ENCODE measurements at places on chromosomes 3 and 15.

DNA sequence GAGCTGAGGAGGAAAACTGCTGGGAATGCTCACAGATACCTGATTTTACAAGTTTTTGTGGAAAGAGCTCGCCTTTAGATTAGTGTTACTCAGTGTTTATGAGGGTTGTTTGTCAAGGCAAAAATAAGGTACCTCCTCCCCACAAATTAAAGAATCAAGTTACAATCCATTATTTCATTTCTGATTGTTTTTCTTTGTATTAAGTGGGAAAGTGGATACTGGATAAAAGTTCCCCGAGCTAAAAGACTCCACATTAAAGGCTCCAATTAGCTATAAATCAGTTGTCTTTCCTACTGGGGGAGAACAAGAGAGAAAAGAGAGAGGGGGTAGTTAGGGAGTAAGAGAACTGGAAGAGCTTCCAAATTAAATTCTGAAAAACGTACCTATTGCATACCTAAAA is 1.9 kb downstream of the ALDH1A2 start:
- no peak for DNase-seq

DNA sequence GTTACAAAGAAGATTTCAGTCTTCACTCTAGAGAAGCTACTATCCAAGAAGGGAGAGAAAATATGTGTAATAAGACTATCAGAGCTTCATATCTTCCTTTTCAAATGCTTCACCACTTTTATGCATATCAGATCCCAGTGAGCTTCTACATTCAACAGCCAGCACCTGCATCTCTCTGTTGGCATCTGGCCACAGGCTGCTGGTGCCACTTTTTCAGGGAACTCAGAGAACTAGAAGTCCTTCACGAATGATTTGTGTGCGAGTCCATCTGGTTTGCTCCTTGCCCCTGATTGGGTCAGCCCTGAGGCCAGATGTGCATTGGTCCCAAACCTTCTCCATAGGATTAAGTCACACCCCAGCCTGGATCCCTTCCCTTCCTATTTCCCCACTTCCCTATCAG is 22.1 kb downstream of the SNTN start:
- DNase-seq, result no peak

GRCh38 chr3:195666-196065 is 897 bp upstream of the CHL1 start:
- DNase-seq, result no peak

DNA sequence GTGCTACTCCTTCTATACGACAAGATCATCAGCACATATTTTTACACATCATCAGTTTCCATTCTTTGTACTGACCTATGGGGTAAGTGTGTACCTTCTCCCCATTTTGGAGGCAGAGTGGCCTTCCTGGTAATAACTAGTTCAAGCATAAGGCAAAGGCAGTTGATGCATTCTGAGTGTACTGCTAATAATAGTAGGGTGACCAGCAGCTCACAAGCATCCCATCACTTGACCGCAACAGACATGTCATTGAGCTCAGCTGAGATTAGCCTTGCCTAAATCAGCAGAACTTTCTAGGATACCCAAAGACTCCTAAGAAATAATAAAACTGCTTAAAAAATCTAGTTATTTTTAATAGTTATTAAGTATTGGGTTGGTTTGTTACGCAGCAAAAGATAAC is 329.8 kb upstream of the FRG2C start:
- no peak for DNase-seq

DNA sequence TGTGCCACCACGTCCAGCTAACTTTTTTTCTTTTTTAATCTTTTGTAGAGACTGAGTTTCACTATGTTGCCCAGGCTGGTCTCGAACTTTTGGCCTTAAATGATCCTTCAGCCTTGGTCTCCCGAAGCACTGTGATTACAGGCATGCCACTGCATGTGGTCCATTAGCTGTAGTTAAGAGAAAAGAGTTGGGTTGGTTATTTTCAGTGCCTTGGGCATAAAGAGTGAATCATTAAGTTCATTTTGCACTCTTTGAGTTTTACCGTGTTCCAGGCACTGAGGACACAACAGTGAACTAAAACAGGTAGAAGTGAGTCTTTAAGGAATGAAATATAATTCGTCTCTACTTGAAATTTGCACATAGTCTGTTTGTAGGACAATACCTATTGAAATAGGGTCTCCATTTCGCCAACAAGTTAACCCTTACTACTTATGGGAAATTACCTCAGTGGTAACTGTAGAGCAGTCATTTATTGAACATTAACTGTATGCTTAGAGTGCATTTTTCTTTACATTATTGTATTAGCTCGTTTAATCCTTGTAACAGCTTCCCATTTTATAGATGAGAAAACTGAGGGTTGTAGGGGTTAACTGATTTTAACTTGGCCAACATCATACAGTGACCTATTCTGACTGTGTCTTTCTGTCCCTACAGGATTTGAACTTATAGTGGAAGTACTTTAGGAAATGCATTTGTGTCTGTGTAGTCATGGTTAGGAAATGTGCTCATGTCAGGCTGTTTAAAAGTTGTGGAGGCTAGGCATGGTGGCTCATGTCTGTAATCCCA is 22.7 kb upstream of the TRAK1 start:
- no peak for DNase-seq

- no peak for DNase-seq
Measured at GRCh38 chr15:53437985-53438841, 321.2 kb downstream of the WDR72 start.

GRCh38 chr3:21328711-21329390 is 422.2 kb downstream of the ZNF385D start:
- DNase-seq, result no peak

- DNase-seq, result no peak
Measured at GRCh38 chr15:39361497-39361896, 219.4 kb upstream of the THBS1 start.

DNA sequence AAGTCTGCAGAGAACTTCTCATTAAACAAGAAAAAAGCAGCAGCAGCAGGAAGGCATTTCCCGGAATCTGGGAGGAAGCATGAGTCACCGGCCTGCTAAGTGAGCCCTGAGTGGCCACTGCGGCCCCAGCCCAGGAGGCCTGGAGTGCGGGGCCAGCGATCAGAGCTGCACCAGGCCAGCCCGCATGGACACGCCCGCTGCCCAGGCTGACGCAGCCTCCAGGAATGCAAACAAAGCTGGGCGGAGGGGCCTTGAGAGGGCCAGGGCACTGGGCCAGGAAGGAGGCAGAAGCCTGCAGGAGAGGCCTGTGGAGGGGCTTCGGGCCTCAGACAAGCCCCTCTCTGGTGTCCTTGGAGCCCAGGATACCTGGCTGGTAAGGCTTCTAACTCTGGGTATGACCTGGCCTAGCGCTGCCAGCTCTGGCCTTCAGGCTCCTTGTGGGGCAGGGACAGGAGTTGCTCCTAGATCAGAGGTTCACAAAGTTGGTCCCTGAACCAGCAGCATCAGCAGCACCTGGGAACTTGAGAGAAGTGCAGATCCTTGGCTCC is 101.2 kb downstream of the SMAD6 start:
- no peak for DNase-seq

- no peak for DNase-seq
Measured at GRCh38 chr3:53996141-53996874, 104.6 kb upstream of the SELENOK start.

DNA sequence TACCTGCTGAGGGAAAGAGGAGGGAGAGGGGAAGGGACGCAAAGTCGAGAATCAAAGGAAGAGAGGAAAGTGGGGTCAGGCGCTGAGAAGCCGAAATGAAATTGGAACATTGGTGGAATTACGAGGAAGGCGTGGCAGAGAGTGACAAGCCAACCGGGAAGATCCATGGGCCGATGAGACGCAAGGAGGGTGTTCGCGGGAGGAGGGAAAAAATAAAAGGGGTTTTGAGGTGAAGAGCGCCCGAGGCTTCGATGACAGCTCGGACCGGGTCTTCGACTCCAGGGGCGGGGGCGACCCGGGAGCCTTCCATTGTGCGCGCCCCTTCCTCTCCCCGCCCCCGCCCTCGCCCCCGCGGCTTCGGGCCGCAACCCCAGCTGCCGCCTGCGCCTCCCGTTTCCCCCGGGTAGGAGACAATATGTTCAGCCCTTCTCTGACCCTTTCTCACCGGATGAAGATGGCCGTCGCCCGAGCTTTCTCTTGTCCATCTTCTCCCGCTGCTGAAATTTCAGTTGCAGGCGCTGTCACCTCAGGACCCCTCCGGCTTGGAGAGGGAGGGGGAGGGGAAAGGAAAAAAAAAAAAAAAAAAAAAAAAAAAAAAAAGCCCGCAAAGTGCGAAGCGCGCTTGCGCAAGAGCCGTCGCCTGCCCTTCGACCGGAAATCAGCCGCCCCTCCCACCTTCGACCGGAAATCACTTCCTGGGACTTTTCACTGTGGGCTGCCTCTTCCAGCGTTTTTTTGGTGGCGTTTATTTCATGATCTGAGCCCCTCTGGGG is at the start of gene SENP7:
Gene SENP7 (minus strand): TSS at position 567 of the 773 bp plus-strand sequence. CDS start 82 bp downstream, at position 485.
- peak; percentile 76 for DNase-seq

- DNase-seq, result no peak
Measured at GRCh38 chr3:184553385-184553784, 8.2 kb upstream of the EPHB3 start.

DNA sequence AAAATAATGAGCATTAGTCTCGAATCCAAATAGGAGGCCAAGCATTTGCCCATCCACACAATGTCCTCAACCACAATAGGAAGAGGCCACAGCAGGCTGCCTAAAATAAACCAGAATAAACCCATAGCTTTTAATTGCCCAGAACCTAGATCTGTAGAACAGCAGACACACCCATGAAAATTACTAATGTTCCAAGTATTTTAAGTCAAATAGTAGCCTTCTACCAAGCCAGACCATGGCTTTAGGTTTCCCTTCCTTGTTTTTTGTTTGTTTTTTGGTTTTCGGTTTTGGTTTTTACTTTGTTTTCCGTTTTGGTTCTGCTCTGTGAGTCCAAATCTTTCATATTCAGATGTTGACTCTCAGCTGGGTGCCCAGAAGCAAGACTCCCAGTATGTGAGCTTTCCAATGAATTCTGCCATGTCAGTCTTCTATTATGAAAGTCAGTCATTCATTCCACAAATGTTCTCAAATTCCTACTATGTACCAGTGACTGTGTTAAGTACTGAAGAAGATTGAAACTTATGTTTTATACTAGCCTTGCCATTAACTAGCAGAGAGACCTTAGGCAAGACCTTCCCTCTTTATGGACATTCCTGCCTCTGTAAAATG is 57.8 kb upstream of the BOC start:
- no peak for DNase-seq

- peak; percentile 23 for DNase-seq
Measured at GRCh38 chr3:126911162-126912026, 71.5 kb upstream of the PLXNA1 start.

GRCh38 chr15:74529921-74530320 is 11.1 kb upstream of the ARID3B start:
- DNase-seq, result no peak
